ENCODE measurements at places on chromosomes 12 and 14.

- DNase-seq = no peak
These were observed 25.4 kb upstream of the COL2A1 start for GRCh38 chr12:48029491-48030172.

GRCh38 chr14:37599507-37600368 lies 4.3 kb downstream of the TTC6 start:
- DNase-seq = no peak

DNA sequence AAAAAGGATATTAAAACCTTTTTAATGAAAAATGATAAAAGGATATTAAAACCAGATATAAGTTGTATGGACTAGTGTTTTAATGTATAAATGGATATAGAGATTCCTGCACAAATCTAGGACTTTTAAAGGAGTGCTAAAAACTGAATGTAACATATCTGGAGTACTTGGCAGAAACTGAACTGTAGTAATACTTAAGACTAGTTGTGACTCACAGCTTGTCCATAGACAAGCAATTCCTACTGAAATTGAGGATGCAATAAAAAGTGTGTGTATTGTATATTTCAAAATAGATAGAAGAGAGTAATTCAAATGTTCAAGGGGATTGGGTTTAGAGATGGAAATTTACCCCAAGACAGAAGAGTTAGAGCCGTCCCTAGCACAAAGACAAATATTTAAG lies 59.6 kb downstream of the FBXO33 start:
- no peak for DNase-seq

DNA sequence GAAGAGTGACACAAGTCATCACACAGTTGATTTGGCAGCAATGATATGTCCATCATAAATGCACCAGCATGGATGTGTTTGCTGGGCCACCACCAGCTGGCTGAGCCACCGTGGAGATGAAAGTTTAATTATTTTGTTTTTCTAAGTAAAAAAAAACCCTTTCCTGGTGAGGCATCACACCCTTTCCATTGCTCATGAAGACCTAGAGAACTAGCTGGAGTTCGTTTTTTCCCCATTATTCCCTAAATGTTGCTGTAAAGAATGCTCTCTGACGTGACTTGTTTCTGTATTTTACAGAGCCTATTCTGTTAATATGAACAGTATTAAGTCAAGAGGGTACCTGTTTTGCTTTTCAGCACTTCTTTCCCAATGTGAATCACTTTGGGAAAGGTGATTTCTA lies 257.9 kb downstream of the MSRB3 start:
- DNase-seq = no peak

DNA sequence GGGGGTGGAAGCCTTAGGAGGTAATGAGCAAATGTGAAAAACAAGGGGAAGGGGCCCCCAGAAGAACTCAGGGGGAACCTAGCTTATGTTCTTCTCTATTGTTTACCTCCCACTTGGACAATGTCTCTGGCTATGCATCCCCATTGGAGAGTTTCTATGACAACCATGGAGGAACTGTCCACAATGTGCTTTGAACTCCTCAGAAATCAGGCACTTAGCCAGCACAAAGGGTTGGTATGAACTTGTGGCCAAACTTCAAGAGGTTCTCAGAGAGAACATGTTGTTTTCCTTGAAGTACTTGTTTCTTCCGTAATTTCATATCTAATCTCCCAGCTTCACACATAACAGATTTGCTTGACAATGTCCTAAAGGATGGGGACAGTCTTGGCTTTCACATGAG lies 202.8 kb upstream of the PELI2 start:
- DNase-seq = no peak

GRCh38 chr12:123488539-123489230 lies 30.7 kb downstream of the SNRNP35 start:
- DNase-seq = no peak

DNA sequence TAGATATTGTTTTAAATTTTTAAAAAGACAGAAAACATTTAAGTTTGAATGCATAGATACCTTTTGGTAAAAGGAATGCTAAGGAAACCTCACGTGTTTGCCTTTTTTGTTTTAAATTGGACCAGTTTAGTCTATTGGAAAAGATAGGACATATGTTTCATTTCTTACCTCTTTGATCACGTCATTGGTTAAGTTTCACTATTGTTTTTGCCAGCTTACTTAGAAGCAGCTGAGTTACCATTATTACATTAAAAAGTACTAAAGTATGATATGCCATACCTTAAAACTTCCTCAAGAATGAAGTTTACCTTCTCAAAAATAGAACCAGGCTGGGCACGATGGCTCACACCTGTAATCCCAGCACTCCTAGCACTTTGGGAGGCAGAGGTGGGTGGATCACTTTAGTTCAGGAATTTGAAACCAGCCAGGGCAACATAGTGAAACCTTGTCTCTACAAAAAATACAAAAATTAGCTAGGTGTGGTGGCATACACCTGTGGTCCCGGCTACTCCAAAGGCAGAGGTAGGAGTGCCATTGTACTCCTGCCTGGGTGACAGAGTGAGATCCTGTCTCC lies 54.4 kb downstream of the SRGAP1 start:
- DNase-seq = no peak

All from foreskin melanocyte (primary cell).